ENCODE measurements at places on chromosomes 5 and 9. TPM values are rescaled to one million over a fixed set of nuclear protein-coding genes. Genes with fewer than 3 reads are reported as not detected.

GRCh38 chr5:175627739-175628138, 30.1 kb upstream of the HRH2 start:
- no peak overlapping the region for H3K4me3 ChIP-seq
- DNase-seq = no peak
- H3K4me1 ChIP-seq = no peaks in the 10 kb centered on the region
- H3K27ac ChIP-seq = no peak overlapping the region
- H3K27me3 ChIP-seq = no peaks in the 10 kb centered on the region

DNA sequence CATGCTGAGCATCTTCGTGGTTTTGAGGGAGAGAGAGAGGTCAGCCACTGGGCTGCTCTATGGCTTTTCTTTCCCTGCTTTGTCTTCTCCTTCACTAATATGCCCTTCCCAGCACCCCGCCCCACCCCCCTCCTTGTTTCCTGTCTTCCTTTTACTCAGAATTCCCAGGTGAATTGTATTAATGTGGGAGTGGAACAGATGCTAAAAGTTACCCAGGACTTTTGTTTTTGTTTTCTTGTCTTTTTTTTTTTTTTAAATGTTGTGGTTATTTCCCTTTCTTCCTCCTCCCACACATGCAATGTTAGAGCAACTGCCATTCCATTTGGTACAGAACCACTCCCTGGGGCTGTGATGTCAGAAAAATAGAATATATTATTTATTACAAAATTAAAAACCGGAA, 442.7 kb upstream of the CD180 start:
- no peak overlapping the region for H3K4me3 ChIP-seq
- H3K36me3 ChIP-seq = peaks cover 6% of the 10 kb centered on the region
- DNase-seq = no peak
- H3K27me3 ChIP-seq = peaks cover 5% of the 10 kb centered on the region
- H3K27ac ChIP-seq = no peak overlapping the region
- H3K4me1 ChIP-seq = no peaks in the 10 kb centered on the region

DNA sequence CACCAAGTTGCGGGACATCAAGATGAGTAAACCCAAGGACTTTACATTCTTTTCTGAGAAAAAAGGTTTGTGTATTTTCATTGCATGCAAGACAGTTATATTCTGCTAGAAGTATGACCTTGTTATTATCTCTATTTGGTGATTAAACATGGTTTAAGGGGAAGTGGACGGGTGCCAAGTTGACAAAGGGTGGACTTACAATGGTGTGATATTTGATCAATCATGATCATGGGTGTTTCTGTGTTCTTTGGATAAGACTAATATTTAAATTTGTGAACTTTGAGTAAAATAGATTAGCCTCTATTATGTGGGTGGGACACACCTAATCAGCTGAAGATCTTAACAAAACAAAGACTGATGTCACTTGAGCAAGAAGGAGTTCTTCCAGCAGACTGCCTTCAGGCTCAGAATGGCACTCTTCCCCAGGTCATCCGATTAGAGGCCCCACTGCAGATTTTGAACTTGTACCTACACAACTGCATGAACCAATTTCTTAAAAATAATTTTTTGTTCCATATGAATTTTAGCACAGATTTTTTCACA, 782.9 kb downstream of the CDH12 start:
- no peak overlapping the region for H3K4me3 ChIP-seq
- no peaks in the 10 kb centered on the region for H3K27me3 ChIP-seq
- no peak for DNase-seq
- H3K36me3 ChIP-seq = no peaks in the 10 kb centered on the region
- H3K4me1 ChIP-seq = no peaks in the 10 kb centered on the region
- H3K27ac ChIP-seq = no peak overlapping the region

The PTPRD gene
- not detected for total RNA-seq

DNA sequence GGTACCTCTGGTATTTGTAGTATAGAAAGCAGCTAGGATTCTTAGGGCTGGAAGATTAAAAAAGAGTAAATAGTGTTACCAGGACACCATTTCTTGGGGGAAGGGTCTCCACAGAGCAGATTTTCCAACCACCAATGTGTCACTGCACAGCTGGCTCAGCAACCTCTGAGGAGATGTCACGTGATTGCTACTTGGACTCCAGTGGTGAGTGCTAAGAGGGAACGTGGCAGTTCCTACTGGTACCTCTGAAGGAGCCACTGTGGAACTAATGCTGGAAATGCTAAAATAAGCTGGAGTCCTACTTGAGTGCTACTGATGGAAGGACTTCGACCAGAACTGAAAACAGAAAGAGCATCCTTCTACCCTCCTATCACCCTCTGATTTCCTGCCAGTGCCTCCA, 36.1 kb upstream of the SPDL1 start:
- no peaks in the 10 kb centered on the region for H3K36me3 ChIP-seq
- no peak for DNase-seq
- no peak overlapping the region for H3K27ac ChIP-seq
- H3K4me3 ChIP-seq = no peak overlapping the region

The SOHLH1 gene
- total RNA-seq = not detected

DNA sequence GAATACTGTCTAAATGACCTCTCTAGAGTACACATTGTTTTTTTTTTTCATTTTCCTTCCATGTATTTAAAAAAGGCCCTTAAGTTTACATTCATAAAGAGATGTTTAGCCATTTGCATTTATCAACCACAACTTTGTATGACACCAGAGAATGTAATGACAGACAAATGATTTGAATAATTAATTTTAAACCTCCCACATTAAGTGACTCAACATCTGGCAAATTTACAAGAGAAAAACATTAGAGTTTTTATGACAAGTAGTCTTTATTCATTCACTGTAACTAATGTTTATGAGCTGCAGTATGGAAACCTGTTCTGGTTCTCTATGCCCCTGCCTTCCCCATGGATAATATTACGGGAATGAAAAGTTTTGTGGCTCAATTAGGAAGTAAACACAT, 1093.8 kb upstream of the CDH9 start:
- no peak overlapping the region for H3K4me3 ChIP-seq
- no peak for DNase-seq
- no peaks in the 10 kb centered on the region for H3K4me1 ChIP-seq
- H3K36me3 ChIP-seq = no peaks in the 10 kb centered on the region
- H3K27ac ChIP-seq = no peak overlapping the region

The PCDH1 gene
- total RNA-seq = 0.57 TPM

The RNF183 gene
- total RNA-seq = not detected

The GARIN3 gene
- not detected for total RNA-seq

GRCh38 chr9:127225801-127226625, 38.6 kb upstream of the GARNL3 start:
- H3K27ac ChIP-seq = peak overlapping the region; percentile 90
- peaks cover 29% of the 10 kb centered on the region for H3K4me1 ChIP-seq
- peaks cover 2% of the 10 kb centered on the region for H3K36me3 ChIP-seq

GRCh38 chr9:125991886-125992529, 244.8 kb downstream of the PBX3 start:
- H3K27ac ChIP-seq = no peak overlapping the region
- peaks cover 11% of the 10 kb centered on the region for H3K27me3 ChIP-seq
- DNase-seq = no peak
- peaks cover 6% of the 10 kb centered on the region for H3K36me3 ChIP-seq
- H3K4me3 ChIP-seq = no peak overlapping the region
- H3K4me1 ChIP-seq = peaks cover 2% of the 10 kb centered on the region

The FYB1 gene
- 499 TPM for total RNA-seq

DNA sequence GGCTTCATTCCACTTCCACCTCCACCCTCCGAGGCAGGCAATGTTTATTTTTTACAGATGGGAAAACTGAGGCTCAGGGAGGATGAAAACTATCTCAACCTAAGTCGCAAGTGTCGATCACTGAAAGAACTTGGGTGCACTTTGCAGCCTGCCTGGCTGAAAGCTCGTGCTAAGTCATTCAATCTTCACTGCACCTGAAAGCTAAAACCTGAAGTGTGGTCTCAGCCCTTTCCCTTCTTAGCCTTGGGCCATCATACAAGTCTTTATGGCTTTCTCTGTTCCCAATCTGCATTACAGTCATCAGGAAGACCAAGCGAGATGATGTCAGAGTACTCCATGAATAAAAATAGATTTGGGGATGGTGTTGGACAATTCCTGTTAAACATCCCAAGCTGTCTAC, 1.0 kb upstream of the TNFSF8 start:
- peak overlapping the region; percentile 97 for H3K4me3 ChIP-seq
- H3K27me3 ChIP-seq = no peaks in the 10 kb centered on the region
- no peak for DNase-seq

GRCh38 chr9:20356403-20357036, 265.8 kb downstream of the MLLT3 start:
- no peaks in the 10 kb centered on the region for H3K27me3 ChIP-seq
- peak overlapping the region; percentile 54 for H3K27ac ChIP-seq
- H3K4me1 ChIP-seq = peaks cover 4% of the 10 kb centered on the region
- no peak overlapping the region for H3K4me3 ChIP-seq
- DNase-seq = no peak

GRCh38 chr9:21031091-21031807, at the start of gene HACD4:
TSS of gene HACD4 (minus strand) at chr9:21031640. CDS start at chr9:21031590, 50 bp downstream.
- no peak within 1 kb of the TSS for H3K27ac ChIP-seq
- H3K4me1 ChIP-seq = peaks cover 15% of the 10 kb centered on the region
- H3K36me3 ChIP-seq = peaks cover 2% of the 10 kb centered on the region
- no peaks in the 10 kb centered on the region for H3K27me3 ChIP-seq
- peak; percentile 65 for DNase-seq

The KLF9 gene
- total RNA-seq = 78.0 TPM

- H3K4me3 ChIP-seq = no peak overlapping the region
- peaks cover 58% of the 10 kb centered on the region for H3K27me3 ChIP-seq
- H3K36me3 ChIP-seq = no peaks in the 10 kb centered on the region
- peaks cover 2% of the 10 kb centered on the region for H3K4me1 ChIP-seq
- DNase-seq = no peak
These were observed 97.8 kb downstream of the KCNIP1 start for GRCh38 chr5:170601619-170602018.

DNA sequence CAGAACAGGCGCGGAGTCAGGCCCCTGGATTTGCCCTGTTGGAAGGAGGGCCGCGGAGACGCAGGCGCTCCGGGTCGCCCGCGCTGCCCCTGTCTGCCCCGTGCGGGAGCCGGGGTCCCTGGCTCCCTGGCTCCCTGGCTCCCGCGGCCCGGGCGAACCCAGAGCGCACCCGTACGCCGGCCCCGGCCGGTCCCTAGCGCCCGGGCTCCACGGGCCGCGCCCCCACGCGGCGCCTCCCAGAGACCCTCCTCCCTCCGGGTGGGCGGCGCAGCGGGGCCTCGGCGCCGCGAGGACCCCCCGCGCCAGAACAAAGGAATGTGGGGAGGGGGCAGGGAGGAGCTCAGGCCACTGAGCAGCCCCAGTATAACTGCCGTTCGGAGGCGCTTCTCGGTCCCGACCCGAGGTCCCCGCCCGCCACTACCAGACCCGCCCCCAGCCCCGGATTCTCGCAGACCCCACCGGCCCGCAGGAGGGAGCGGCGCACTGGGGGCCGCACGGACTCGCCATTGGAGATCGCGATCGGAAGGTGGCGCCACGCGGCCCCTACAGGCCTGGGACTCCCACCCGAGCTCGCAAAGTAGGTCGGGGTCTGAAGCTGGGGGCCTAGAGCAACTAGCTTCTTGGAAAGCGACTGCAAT, 2.4 kb downstream of the NFIL3 start:
- H3K4me3 ChIP-seq = peak overlapping the region; percentile 98
- H3K36me3 ChIP-seq = peaks cover 2% of the 10 kb centered on the region
- H3K4me1 ChIP-seq = peaks cover 38% of the 10 kb centered on the region
- no peak for DNase-seq

The CARD9 gene
- 0.86 TPM for total RNA-seq

All from T-helper 17 cell (primary cell).